Kidney capillary endothelial cell (primary cell): ENCODE measurements at places on chromosomes 3 and 15.

DNA sequence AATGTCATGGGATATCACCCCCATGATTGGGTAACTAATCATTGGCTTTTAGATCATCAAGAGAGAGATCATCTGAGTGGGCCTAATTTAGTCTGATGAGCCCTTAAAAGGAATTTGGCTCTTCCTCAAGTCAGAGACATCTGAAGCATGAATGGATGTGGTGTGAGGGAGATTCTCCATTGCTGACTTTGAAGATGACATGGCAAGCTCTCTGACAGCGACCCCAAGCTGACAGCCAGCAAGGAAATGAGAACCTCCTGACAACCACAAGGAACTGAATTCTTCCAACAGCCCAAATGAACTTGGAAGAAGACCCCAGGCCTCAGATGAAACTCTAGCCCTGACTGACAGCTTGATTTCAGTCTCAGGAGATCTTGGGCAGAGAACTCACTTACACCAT, 108.4 kb upstream of the SPATA12 start:
- no peak for DNase-seq

GRCh38 chr3:76866729-76867408, 173.0 kb upstream of the ROBO2 start:
- DNase-seq: no peak

DNA sequence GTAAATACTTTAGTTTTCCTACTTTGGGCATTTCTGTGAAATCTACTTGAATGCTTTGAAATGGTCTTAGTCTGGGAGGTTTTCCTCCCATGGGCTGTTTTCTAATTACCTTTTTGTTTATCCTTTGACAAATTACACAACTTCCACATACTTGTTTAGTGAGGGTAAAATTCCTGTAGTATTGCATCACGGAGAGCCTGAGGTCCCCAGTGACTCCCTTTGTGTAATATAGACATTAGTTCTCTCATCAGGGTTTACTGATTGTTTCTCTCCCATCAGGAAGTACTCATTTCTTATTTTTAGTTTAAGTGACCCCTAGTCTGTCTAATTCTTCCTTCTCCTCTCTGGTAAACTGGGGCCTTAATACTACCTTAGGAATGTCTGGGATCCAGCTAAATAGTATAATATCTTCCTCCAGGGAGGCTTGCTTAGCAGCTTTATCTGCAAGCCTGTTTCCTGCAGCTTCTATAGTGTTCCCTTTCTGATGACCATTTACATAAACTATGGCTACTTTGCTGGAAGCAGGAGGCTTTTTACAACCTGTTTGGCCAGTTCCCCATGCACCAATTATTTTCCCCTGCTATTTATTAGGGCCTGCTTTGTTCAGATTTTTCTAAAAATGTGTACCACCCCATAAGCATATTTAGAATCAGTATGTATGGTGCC, 87.2 kb upstream of the XCR1 start:
- DNase-seq: peak; percentile 21

DNA sequence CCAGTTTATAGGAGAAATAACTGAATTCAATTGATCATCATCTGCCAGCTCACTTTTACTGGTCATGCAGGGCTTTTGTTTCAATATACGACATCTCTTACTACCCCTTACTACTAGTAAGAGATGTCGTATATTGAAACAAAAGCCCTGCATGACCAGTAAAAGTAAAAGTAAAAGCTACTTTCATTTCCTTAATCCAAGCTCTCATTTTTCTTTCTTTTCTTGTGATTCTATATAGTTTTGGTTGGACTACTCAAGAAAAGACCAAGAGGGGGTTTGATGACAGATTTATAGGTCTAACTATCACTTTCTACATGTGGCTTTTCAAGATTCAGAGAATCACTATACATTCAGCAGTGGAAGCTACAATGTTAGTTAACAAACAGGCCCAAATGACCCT, 1237.3 kb downstream of the ROBO2 start:
- no peak for DNase-seq

DNA sequence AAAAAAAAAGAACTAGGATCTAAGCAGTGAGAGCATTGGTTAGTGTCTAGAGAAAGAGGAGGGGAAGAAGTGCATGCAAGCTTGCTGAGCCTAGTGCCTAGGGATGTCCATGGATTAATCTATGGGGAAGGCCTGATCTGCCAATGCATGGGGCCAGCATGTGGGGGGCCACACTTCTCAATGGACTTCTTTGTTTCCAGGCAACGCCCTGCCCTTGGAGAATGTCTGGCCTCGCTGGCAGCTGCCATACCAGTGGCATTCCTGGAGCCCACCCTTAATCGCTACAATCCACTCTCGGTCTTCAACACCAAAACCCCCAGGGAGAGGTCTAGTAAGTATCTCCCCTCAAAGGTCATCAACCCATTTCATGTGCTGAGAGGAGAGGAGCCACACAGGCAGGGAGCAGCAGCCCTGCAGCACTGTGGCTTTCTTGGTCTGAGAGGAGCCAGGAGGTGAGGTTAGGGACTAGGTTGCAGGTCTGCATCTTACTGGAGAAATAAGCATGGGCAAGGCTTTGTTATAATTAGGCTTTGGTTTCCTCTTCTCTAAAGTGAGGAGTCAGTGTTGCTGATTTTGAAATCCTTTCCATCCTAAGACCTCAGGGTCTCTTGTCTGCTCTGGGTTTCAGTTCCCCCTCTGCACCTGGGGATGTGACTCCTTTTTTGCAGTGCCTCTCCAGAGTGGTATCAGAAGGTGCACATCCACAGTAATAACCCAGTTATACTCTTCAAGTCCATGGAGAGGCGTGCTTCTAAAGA, 188.1 kb upstream of the CHRM5 start:
- DNase-seq: no peak

GRCh38 chr3:128257632-128258031, 104.4 kb downstream of the EEFSEC start:
- DNase-seq: no peak

GRCh38 chr3:52297242-52298148, 9.9 kb downstream of the GLYCTK start:
- DNase-seq: no peak

- DNase-seq: no peak
These were observed 67.3 kb downstream of the MEGF11 start for GRCh38 chr15:66186049-66186825.
